LHCN-M2 (cell line): ENCODE measurements at places on chromosomes 7 and 10.

DNA sequence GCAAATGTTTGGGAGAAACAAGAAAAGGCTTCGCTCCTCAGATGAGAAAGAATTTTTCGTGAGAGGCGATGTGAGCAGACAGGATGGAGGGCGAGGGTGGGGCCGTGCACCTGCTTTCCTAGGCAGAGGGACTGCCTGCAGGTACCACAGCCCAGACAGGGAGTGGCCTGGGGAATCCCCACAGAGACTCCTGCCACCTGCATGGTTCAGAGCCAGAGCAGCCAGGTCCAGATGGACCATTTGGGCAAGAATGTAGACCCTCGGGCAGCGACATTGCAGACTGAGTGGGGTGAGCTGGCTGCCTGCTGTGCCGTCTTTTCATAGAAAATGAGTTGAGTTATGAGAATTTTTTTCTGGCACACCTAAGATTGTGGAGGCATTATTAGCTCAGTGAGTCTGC, 216.8 kb downstream of the SNX10 start:
- DNase-seq, result no peak

DNA sequence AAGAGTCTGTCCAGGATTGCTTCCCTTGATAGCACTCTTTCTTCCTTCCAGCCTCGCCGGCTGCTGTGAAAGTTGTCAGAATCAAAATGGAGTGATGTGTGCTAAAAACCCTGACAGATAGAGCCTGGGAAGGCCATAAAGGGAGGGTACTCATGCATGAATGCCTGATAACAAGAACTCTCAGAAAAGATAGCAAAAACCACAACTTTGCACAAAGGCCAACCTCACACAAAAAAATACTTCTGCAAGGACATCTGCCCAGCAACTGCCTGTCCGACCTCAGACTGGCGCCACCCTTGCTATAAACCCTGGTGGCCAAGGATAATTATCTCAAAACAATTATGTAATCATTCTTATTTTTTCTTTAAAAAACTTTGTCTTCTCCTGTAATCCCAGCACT, 133.2 kb upstream of the SVIL start:
- DNase-seq, result no peak

DNA sequence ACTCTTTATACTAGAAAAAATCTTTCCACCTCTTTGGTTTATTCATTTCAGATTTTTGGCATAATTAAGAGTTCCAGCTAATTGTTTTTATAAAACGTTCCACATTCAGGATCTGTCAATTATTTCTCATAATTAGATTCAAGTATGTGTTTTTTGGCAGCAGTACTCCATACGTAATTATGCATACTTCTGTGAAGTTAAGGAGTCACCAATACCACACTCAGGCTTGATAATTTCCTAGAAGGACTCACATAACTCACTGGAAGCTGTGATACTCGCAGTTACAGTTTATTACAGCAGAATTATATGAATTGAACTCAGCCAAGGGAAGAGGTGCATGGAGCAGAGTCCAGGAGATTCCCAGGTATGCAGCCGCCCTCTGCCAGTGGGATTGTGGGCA, 290.5 kb upstream of the AKR1E2 start:
- no peak for DNase-seq

DNA sequence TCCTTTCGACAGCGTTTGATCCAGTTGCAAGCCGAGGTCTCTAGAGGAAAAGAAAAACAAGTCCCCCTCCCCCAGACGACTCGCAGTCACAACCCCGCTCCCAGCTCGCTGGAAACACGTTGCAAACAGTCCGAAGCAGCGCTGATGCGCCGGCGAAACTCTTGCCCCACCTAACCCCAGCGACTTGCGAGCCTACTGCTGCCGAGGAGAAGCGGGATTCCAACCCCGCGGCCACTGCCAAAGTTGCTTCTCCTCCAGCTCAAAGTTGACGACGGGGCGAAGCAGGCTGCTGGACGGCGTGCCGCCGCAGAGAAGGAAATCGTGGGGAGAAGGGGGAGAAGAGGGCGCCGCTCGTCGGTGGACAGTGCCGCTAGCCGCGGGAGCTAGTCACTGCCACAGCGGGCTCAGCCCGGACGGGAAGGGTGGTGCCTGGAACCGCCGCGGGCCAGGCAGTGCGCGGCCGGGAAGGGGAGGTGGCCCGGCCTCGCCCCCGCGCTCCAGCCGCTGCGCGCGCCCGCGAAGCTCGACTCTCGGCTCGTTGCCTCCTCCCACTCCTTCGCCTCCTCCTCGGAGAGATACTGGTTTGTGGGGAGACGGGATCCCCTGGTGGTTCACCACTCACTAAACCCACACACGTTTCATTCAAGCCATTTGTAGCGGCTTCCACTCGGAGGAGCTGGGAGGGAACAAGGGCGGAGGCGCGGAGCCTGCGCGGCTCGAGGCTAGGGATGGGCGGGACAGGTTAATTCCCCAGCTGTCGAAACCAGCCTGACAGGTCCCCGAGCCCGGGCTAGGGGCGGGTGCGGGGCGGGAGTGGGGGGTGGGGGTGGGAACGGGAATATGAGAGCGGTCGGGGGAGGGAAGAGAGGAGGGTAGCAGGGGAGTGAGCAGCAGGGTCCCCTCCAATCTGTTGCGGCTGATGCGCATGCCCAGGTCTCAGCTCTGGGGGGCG, at the start of gene GPR37:
Gene GPR37, minus strand, starts transcription at position 392 of the 952 bp plus-strand sequence. CDS start 816 bp downstream, outside the sequence.
- peak; percentile 28 for DNase-seq

GRCh38 chr7:77157446-77157845, 35.0 kb downstream of the CCDC146 start:
- DNase-seq, result peak; percentile 15

DNA sequence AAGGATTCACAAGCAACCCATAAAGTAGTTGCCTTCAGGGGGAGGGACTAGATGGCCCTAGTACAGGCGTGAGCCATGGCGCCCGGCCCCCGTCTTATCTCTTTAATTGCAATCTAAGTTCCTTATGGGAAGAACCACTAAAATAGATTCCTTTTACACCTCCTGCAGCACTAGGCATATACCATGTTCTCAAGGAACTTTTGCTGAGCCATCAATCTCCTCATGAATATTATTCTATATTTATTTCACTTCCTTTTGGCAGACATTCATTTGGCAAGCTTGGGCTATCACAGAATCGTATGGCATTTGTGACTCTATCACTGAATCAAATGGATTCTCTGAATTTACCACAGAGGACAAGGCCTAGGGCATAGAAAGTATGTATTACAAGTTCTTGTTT, 14.8 kb upstream of the DNAJC12 start:
- DNase-seq, result no peak
